Stimulated activated CD8-positive, alpha-beta memory T cell treated with anti-CD3 and anti-CD28 coated beads, Interleukin-2, amount 100 ng/mL, for 1 hour (primary cell): ENCODE measurements at places on chromosomes 6 and 20.

GRCh38 chr6:170143401-170144150 is 147.3 kb downstream of the DLL1 start:
- DNase-seq, result no peak

GRCh38 chr6:78489874-78490273 is 377.5 kb upstream of the IRAK1BP1 start:
- no peak for DNase-seq

DNA sequence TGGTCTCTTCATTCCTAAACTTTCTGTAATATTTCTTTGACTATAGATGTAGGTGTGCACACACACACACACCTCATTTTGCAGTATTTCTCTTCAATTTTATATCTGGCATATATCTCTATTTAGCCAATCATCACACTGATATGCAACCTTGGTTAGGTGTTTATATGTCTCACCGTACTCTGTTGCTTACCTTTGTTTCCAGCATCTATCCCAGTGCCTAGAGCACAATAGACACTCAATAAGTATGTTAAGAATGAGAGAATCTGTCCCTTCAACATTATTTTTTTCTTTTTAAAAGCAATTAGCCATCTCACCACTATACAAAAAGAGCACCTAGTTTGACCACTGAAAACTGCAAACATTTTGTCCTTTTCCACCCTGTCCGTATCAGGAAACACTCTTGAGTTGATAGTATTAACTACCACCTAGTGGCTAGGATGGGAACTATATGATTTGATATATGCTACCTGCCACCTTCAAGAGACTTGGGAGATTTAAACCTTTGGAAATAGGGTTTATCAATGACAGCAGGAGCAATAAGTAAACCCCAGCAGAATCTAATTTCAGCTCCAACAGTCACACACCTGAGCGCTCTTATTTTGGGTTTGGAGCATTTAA is 48.7 kb upstream of the RSPO3 start:
- DNase-seq, result no peak

DNA sequence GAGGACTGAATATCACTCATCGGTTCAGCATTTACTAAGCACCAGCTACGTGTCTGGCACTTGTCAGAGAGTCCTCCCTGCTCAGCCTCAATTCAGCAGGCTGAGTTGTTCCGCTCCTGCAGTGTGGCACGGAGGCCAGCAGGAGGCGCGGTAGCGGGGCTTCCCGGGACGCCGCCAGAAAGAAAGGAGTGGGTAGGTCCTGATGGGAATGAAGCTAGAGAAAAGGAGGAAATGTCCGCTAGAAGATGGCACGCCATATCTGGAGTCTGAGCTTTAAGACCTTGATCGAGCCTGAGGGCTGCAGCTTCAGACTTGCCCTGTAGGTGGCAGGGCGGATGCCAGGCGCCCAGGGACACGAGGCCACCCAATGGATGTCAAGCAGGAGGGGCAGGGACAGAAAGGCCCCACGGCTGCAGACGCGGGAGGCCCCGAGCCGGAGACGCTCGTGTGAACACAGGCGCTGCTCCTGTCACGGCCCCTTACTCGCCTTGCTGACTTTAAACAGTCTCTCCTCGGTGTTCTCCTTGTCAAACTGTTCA is 18.7 kb downstream of the SERPINB6 start:
- no peak for DNase-seq

DNA sequence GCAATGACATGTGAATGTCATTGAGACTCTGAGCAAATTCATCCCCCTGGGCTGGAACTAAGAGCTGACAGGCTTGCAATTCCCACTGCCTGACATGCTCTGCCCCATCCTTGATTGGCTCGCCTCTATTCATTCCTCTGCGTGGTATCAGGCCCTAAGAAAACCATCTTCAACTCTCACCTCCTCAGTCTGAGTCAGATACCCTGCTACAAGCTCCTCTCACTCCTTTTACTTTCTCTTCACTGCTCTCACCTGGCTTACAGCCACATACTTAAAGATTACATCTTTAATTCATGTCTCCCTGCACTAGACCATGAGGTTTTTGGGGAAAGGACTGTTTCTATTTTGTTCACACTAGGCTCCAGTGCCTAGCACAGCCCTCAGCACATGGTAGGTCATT is 131.6 kb downstream of the KIF6 start:
- no peak for DNase-seq

GRCh38 chr6:69861986-69862385 is 4.4 kb upstream of the COL19A1 start:
- DNase-seq, result no peak

DNA sequence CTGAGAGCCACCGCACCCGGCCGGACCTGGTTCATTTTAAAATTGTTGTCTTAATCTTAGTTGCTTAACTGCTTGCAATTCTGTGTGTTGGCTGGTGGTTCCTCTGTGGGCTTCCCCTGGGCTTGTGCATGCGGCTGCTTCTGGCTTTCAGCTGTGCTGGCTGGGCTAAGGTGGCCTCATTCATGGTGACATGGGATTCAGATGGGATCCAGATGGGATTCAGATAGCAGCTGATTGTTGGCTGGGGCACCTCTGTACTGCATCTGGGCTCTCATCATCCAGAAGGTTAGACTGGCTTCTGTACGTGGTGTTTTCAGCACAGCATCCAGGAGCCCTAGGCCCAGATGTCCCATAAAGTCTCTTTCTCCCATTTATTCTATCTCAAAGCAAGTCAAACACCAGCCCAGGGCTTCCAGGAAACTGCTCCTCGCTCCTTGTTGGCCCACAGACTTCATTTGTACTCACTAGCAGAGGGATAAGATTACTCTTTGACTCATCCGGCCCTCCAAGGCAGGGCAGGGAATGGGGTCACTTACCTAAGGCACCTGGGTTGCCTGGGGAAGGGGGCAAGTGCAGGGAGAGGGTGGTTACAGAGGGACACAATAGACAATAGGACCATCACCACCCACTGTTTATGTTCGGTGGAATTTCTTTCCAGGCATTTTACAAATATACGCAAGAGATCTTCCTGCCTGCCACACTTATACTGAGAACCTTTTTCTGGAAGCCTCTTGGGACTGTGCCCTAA is 10.2 kb upstream of the PEDS1 start:
- no peak for DNase-seq

GRCh38 chr6:16129623-16130401 is 926 bp downstream of the MYLIP start:
- DNase-seq, result no peak

DNA sequence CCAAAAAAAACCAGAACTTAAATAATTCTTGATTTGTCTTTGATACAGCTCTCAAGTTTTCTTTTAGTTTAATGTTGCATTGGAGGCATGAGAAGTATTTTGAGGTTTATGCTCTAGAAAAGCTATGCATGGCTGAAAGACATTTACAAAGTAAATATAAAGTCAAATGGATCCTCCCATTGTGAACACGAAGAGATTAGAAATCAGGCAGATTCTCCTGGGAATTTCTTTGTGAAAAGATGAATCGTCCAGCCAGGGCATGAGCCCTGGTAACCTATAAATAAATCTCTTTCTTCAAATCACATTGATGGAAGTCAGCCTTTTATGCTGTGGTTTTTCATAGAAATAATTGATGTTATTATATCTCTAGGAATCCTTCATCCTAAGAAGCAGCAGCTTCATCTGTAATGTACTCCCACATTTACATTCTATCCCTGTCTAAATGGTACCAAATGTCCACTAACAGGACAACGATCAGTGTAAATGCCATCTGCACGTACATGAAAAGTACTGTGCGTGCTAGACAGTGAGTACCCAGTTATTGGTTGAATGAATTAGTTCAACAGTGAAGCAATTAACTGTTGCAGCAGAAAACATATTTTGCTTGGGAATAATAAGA is 143.6 kb downstream of the ALDH8A1 start:
- DNase-seq, result no peak

GRCh38 chr6:44298055-44298803 is 14.9 kb downstream of the AARS2 start:
- DNase-seq, result no peak

DNA sequence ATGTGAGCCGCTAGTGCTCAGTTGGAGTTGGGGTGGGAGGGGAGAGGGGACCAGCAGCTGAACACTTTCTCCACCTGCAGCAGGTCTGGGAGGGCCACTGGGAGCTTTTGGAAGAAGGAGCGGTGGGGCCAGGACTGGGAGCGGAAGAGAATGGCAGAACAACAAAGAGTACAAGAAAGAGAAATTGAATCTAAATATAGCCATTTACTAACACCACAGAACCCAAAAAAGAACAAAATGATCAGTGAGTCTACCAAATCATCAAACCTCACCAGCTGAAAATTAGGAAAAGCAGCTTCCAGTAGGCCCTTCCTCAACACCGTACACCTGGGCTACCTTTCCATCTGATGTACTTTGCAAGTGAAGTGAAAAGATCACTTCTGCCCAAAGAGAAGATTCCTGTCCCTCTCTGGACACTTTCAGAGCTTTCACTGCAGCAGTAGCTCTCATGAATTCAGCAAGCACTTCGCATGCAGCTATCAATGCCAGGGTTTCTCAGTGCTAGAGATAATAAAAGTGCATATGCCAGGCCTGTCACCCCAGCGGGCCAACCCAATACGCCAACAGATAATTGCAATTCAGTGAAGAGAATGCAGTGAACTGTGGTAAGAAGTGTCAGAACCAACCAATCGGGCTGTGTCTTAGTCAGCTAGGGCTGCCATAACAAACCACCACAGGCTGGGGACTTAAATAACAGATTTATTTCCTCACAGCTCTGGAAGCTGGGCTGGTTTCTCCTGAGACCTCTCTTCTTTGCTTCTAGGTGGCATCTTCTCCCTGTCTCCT is 597 bp downstream of the LY86 start:
- no peak for DNase-seq

DNA sequence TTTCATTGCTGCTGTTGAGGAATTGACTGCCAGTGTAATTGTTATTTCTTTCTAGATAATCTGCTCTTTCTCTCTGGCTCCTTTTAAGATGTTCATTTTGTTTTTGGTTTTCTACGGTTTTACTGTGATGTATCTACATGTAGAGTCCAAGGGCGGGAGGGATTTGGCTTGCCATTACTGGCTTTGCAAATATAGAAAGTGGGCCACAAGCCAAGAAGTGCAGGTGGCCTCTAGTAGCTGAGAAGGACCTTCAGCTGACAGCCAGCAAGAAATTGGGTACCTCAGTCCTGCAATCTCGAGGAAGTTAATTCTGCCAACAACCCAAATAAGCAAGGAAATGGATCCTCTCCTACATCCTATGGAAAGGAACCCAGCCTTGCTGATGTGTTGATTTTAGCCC is 42.8 kb upstream of the GLP1R start:
- no peak for DNase-seq

DNA sequence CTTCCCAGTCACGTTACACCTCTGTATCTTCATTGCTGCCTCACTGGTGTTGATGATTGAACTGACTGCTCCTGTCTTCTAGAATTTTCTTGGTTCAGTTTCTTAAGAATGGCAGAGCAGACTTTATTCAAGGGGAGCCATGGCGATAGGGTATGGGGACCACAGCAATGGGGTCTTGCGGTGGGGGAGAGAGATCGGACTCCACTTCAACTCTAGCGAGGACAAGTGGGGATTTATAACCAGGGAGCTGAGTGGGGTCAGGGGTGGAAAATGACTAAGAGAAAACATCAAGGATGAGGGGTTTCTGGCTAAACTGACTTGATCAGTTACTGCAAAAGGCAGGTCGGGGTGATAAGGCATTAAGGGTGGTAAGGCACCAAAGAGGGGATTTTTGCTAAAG is 156.4 kb downstream of the CD83 start:
- no peak for DNase-seq

GRCh38 chr20:37364927-37365272 is 19.0 kb downstream of the SRC start:
- DNase-seq, result no peak

DNA sequence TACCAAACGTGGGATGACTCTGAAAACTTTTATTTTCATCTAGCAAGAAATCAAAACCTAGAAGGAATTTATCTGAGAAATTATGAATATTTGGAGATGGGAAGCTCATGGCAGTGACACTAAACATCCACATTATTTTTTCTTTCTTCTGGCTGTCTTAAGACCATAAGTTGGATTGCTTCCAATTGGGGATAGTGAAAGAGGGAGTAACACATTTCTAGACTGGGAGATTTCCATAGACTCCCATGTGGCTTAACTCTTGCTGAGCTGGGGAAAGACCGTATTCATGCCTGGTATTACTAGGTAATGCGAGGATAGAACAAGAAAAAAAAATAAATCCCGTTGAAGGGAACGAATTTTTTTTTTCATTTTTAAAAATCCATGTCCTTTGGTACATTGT is 120.0 kb downstream of the UTRN start:
- DNase-seq, result no peak

DNA sequence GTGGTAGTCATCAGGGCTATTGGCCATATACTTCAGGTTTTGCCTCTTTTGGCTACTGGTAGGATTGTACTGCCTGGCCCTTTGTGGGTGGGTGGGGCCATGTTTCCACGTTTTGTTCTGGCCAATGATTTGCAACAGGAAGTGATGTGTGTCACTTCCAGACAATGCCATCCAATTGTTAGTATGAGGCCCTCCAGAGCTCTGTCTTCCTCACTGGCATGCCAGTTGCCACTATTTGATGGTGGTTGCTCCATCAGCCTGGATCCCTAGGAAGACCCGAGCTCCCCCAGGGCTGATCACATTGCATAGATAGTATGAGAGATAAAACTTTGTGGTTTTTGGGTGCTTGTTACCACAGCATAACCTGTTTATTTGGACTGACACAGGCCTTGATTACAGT is 7.7 kb upstream of the LRRN4 start:
- DNase-seq, result no peak

DNA sequence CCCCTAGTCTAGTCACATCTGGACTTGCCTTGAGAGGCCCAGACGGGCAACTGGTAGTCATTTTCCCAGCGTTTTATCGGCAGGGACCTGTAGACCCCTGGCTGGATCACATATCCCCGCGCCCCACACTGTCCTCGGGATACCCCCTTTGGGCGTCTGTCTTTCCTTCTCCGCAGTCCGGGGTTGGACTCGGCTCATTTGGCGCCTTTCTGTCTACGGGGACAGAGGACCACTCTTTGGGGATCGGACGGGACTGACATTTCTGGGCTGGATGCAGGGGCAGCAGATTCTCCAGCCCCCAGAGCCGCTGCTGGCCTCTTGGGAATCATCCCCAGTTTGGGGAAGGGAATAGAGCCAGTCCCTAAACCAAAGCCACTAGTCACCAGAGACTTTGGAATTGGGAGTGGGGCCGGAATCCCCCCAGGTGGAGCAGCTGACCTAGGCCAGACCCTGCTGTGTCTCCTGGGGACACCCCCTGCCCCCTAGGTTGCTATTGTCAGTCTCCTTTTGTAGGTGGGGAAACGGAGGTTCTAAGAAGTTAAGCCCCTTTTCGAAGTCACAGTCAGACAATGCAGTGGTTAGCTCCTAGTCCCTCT is 734 bp downstream of the FAM110A start:
- DNase-seq, result no peak

GRCh38 chr6:131628726-131629125 is 684 bp upstream of the MED23 start:
- no peak for DNase-seq

GRCh38 chr6:161449521-161449920 is 175.7 kb upstream of the AGPAT4 start:
- DNase-seq, result no peak

- no peak for DNase-seq
Observed at GRCh38 chr6:24658573-24659560, 7.8 kb downstream of the TDP2 start.
